Astrocyte of the hippocampus (primary cell): ENCODE measurements at places on chromosomes 7 and 10.

GRCh38 chr10:47065903-47066302 is 154.7 kb downstream of the PTPN20 start:
- no peak for DNase-seq

DNA sequence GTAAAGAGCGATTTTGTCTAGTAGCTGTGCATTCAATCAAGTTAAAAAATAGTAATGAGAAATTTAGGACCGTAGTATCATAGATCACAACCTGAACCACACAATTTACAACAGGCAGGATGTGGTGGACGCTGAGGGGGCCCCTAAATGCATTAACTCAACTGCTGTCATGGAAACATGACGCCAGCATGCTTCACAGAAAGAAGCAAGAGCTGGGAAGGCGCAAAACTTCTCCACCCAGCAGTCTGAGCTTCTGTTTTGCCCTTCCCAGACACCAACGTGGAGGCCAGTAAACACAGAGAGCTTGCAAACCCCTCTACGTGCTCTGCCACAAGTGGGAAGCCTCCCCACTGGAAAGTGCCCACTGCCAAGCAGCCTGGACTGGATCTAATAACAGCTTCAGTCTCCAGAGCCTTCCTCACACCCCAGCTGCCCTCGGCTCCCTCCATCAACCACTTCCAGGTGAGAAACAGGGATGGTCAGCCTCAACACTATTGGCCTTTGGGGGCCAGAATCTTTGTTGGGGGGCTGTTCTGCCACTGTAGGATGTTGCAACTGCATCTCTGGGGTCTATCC is 151.8 kb downstream of the SFMBT2 start:
- DNase-seq: peak; percentile 42

- no peak for DNase-seq
Measured at GRCh38 chr7:35599645-35600044, 95.3 kb downstream of the HERPUD2 start.

- DNase-seq: peak; percentile 95
Measured at GRCh38 chr10:103504181-103504783, 10.8 kb downstream of the NEURL1 start.

DNA sequence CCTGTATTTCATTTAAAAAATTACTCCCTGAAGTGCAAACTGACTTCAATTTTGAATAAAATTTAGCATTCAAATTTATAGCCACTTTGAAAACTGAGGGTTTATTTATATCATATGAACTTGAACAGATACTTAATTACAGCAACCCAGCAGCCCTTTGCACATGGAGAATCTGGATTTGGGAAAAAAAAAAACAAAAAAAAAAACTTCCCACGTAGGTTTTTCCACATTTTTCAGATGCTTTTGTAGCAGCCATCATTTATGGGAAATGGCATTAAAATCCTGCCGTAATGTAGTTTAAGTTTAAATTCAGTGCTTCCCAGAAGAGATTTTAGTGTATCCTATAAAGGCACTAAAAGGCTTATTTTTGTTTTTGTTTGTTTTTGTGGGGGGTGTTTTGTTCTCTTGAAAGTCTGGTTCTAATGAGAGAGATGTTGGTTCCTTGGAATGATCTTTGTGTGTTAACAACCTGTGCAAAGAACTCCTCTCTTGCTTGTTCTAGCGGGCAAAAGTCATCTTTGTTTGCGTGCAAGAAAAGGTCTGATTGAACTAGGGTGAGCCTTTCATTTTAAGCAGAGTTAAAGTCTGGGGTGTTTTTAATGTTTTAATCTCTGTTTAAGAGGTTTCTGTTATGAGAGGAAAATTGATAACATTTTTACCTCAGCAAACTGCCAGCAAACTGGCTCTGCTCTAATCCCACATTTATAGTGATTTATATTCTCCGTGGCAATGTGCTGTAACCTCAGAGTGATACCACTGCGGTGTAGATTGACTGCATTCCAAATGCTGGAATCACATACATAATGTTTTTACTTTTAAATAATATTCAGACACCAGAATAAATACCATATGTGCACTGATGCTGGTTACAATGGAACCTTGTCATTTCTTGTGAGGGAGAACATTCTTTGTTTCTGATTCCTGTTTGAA is 105.5 kb downstream of the WNT2 start:
- peak; percentile 45 for DNase-seq

DNA sequence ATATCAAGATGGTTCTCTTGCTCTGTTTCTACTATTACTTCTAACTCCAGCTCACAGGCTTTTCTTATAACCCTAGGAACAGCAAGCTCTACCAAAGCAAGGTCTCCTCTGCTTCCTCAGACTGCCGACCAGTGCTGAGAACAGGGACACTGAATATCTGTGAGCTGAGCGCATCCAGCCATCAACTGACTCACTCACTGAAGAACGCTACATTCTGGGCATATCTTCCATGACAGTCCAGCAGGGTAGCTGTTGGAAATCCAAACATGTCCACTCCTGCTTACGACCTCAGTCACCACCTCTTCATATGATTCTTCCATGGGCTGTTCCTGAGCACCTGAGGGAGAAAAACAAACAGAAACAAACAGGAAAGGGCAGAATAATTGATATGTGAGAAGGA is 2.8 kb downstream of the ZNF32 start:
- DNase-seq: no peak

- no peak for DNase-seq
Measured at GRCh38 chr10:1184541-1185430, 128.6 kb downstream of the WDR37 start.

GRCh38 chr7:127913686-127914085 is 117.6 kb downstream of the LRRC4 start:
- no peak for DNase-seq

- DNase-seq: no peak
Measured at GRCh38 chr10:74862625-74863024, 36.2 kb downstream of the KAT6B start.

DNA sequence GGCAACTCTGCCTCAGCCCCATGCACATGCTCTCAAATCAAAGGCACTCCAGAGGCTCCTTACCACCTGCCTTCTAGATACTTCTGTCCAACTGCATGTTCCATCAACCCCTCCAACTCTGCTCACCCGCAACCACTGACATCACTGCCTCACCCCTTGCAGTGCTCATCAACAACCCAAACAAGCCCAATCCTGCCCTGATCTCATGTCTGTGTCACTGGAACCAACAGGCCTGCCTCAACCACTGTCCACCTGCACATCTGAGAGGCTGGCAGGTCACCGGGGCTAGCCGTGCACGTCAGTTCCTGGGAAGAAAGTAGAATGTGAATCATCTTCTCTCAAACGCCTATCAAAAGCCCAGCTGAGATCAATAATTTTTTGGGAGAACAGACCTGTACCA is 33.3 kb downstream of the CTBP2 start:
- DNase-seq: no peak

- no peak for DNase-seq
Measured at GRCh38 chr7:36736899-36737211, 12.6 kb upstream of the AOAH start.
